Mesothelial cell of epicardium (in vitro differentiated cells): ENCODE measurements at places on chromosomes 5 and 9.
A peak's percentile ranks its signal among the peaks of the same experiment; 100 is the strongest.

DNA sequence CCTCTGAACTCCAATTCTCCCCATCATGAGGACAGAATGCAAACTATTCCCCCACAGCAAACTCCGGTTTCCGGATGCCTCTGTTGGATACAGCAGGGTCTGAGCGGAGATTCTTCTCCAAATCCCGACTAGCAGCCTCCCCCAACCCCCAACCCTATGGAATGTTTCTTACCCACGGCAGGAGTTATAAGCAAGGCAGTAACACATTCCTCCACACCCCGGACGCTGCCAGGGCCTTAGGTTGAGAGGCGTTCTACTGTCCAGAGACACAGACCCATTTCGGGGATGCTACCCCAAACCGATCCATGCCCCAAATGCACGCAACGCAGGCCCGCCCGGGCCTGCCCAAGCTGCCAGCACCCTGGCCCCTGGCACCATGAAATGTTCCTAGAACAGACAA lies 85.6 kb upstream of the LMX1B start:
- no peak for DNase-seq

GRCh38 chr9:33142535-33142934 lies 24.6 kb downstream of the B4GALT1 start:
- no peak for DNase-seq

- DNase-seq, result no peak
Measured at GRCh38 chr9:14671377-14671776, 21.9 kb downstream of the ZDHHC21 start.

GRCh38 chr5:113347572-113347971 lies 87.2 kb downstream of the TSSK1B start:
- no peak for DNase-seq

DNA sequence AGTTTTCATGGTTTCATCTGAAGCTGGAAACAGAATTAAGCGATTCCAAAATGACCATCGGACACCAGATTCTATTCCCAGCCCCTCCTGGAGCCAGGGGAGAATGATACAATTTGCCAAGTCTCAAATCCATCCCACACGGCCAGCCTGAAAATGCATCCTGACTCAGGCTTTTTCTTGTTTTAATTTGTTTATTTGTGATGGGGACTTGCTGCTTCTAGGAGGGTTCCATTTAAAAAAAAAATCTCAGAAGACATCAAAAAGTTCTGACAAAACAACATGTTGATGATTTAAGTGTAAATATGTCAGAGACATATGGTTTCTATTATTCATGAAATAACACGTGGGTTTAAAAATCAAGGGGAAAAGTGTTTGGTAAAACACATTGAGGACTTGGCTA lies 173.2 kb downstream of the GAS1 start:
- DNase-seq, result no peak

DNA sequence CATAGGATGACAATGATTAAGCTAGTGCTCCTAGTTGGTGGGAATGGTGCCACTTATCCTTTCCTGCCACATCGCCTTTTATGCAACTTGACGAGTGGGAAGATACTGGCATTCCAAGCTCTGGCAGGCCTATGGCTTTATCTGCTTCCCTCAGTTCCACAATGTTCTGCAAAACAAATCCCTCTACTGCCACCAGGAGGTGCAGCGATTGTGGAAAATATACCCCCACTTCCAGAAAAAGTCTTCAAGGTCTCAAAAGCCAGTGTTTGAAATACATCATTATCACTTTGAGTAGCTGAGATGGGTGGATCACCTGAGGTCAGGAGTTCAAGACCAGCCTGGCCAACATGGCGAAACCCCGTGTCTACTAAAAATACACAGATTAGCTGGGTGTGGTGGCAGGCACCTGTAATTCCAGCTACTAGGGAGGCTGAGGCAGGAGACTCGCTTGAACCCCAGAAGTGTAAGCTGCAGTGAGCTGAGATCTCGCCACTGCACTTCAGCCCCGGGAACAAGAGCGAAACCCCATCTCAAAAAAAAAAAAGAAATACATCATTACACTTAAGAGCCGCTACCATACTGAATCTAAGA lies 3.4 kb downstream of the CLINT1 start:
- DNase-seq, result peak; percentile 54

GRCh38 chr9:87528969-87529368 lies 31.3 kb downstream of the DAPK1 start:
- no peak for DNase-seq

- DNase-seq, result no peak
Measured at GRCh38 chr9:117691367-117691766, 12.8 kb upstream of the TLR4 start.

- DNase-seq, result no peak
Measured at GRCh38 chr5:88398316-88398715, 129.7 kb upstream of the TMEM161B start.

DNA sequence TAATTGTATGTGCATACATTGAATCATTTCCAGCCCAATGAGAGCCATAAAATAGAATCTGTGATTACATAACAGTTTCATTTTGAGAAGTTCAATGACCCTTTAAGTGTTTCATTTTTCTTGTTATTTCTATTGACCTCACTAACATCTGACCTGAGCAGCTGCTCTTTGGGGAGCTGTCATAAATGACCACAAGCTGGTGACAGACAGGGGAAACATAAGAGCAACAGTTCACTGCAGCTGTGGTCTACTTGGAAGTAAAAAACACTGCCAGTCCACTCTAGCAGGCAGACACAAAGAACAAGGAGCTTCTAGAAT lies 265.4 kb downstream of the DTWD2 start:
- DNase-seq, result no peak

- DNase-seq, result no peak
Measured at GRCh38 chr5:100803397-100803796, 99.7 kb downstream of the ST8SIA4 start.

DNA sequence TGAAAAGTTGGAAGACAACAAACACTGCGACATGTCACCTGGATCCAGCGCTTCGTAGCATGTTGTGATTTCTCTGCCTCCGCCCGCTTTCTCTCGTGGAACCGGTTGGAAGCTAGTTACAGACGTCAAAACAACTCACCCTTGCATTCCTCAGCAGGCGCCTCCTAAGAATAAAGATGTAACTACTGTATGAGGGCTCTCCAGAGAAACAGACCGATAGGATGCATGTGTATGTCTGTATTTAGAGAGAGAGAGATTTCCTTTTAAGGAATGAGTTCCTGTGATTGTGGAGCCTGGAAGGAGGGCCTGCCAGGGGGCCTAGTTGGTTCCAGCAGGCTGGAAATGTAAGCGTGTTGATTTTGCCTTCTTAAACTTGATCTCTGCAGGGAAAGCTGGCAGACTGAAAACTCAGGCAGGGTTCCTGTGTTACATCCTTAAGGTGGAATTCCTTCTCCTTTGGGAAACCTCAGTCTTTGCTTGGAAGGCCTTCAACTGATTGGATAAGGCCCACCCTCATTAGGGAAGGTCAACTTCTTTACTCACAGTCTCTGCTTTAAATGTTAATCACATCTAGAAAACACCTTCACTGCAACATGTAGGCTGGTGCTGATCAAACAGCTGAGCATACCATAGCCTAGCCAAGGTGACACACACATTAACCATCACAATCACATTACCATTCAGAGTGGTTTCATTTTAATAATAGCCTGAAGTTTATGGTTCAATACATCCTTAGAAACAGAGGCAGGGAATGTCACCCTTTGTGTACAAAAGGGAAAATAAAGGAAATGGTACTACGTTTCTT lies 163.8 kb downstream of the SYK start:
- no peak for DNase-seq

GRCh38 chr5:148791334-148791667 lies 35.1 kb upstream of the ADRB2 start:
- no peak for DNase-seq

DNA sequence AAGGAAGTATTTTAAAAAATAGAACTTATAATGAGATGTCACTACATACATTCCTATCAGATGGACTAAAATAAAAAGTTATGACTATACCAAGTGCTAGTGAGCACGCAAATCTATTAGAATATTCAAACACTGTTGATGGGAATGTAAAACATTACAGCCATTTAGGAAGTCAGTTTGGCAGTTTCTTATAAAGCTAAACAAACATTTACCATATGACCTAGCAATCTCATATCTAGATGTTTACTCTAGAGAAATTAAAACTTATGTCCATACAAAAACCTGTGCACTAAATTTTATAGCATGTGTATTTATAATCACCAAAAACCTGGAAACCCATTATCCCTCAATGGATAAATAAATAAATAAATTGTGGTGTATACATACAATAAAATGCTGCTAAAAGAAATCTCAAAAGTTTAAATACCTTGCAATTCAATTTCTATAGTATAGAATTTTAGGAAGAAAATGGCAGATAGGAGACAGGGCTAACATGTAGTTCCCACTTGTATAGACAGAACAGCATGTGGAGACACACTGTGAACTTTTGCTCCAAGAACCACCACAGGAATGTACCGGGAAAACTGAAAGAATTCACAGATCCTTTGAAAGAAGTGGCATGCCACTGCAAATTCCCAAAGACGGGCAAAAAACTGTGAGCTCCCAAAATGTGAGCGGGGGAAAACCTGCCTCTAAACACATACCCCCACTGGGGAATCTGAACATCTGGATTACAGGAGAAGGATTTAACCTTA lies 174.6 kb upstream of the SPEF2 start:
- DNase-seq, result no peak

DNA sequence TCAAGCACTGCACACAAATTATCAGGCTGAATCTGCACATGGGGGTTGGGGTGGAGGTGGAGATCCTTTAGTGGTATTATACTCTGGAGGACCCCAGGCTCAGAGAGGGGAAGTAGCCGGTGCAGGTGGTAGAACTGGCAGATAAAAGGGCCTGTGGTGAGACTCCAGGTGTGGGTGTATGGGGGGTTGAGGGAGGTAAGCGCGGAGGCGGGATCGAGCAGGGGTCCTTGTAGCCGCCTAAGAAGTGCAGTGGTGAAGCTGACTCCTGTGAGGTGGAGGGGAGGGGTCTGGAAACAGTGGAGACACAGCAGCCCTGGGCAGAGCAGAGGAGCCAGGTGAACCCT lies 841 bp downstream of the ACSL6 start:
- no peak for DNase-seq

GRCh38 chr9:35277171-35277520 lies 115.3 kb downstream of the UNC13B start:
- no peak for DNase-seq

DNA sequence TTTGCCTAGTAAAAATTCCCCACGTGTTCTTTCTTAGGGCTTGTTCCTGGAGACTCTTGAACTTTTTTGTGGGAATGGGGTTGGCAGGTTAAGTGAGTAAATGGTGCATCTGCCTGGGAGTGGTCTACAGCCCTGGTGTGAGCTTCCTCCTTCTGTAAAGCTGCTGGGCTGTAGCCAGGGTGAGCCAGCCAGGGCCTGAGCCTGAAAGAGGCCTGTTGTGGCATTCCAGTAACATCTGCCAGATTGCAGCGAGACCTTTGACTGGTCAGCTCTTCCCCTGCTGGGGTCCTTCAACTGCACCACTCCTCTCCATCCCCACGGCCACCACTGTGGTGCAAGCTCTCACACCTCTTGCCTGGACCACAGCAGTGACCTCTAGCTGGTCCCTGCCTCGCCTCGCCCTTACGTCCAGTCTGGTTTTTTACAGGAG lies 47.5 kb downstream of the SLC22A5 start:
- no peak for DNase-seq

DNA sequence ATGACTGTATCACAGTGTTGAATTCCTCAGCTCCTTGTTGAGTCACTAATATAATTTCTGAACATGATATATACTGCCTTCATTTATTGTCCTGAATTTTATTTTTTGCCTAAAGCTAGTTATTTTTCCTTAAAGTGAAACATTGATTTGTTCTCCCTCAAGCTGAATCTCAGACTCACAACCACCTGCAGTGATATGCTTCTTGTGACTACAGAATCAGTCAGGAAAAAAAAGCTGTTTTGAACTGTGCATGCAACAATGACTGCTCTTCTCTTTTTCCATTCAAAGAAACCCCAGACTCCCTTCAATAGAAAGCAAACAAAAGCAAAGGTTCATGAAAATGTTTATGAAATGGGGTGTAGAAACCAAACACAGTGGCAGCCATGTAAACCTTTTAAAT lies 470.2 kb upstream of the CHD1 start:
- DNase-seq, result no peak

- DNase-seq, result no peak
Measured at GRCh38 chr9:121688146-121688680, 36.8 kb downstream of the DAB2IP start.

GRCh38 chr5:56090793-56091460 lies 96.2 kb upstream of the IL6ST start:
- DNase-seq, result no peak

- no peak for DNase-seq
Measured at GRCh38 chr5:111694133-111694532, 62.9 kb downstream of the NREP start.

DNA sequence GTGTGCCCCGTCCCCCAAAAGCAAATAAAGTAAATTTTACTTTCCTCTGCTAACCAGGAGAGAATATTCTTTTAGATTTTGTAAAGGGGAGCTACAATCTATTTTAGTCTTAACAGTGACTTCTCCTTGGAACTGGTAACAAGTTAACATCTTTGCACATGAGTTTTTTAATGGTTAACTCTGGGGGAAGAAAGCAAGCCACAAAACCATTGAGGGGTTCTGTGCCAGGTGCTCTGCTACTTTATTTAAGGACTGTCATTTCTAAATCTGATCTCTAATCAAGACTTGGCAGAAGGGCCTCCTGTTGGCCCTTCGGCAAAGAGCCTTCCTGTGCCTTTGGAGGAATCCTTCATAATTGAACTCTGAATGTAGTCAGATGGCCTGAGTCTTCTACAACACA lies 153.4 kb downstream of the SLC12A2 start:
- no peak for DNase-seq

GRCh38 chr9:124877021-124877782 lies 15.3 kb downstream of the ARPC5L start:
- DNase-seq, result no peak

DNA sequence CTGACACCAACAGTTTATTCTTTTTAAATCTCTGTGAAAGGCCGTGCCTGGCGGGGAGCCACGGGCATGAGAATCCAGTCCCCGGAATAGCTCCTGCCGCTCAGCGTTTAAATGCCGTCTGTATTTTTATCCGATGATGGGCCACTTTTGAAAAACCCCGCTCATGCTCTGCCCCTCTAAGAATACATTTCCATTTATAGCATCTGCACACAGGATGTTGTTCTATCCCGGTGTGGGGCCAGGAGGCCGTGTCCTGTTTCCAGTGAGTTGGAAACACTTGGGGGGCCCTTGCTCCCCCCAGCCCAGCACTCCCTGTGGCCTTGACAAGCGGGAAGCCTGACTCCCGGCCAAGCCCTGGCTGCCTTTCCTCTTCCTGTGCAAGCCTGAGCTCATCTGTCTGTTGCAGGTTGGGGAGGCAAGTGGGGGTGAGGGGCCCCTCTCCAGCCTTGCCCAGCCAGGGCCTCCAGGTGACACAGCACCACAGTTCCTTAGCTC lies 39.0 kb downstream of the ERGIC1 start:
- no peak for DNase-seq

DNA sequence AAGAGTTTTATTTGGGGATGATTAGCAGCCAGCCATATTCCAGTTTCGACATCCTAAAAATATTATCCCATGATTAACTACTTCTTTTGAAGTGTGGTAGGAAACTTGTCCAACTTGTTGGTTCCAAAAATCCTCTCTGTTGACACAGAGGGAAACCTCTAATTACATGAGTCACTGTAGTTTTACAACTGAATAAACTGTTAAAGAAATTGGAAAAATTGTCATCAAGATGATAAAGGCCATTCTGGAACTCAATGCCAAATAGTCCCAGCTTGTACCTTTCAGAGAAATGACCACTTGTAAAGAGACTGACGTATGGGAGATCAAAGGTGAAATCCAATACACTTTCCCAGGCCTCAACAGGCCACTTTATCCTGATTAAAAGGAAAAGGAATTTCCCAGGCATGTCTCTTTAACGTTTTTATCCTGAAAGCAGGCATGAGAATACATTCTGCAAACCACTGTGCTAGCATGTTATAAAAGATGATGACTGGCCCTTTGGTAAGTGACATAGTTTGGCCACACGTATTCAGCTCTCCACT lies 261.6 kb downstream of the GLIS3 start:
- no peak for DNase-seq
